OCI-M1 (cell line): ENCODE measurements at places on chromosomes 13 and 19.
A peak's percentile ranks its signal among the peaks of the same experiment; 100 is the strongest.

DNA sequence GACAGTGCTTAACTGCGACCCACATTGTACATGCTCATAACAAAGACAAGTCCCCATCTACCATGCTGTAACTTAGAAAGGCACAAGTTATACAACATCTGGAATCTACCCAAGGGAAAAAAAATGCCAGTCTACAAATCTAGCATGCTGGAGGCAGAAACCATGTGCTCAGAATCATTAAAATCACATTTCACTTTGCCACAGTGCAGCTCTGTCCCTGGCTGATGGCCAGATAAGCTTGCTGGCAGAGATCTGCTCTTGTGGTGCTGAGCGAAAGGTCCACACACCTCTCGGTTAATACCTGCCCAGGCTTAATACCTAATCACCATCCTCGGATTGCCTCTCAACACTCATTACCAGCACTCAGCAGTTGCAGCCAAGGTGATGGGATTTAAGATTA lies 74.1 kb upstream of the UQCRFS1 start:
- DNase-seq, result no peak

GRCh38 chr13:44934724-44935123 lies 54.5 kb downstream of the NUFIP1 start:
- DNase-seq, result peak; percentile 17

- DNase-seq, result peak; percentile 86
Observed at GRCh38 chr13:79541426-79542049, 60.6 kb downstream of the NDFIP2 start.

GRCh38 chr13:23740002-23740401 lies 149.2 kb downstream of the MIPEP start:
- peak; percentile 3 for DNase-seq

- no peak for DNase-seq
Observed at GRCh38 chr13:26883613-26884257, 123.1 kb upstream of the GPR12 start.

- DNase-seq, result peak; percentile 12
Observed at GRCh38 chr19:16367261-16367683, 42.6 kb downstream of the KLF2 start.

- no peak for DNase-seq
Observed at GRCh38 chr19:49749055-49749716, 13.9 kb downstream of the TSKS start.

DNA sequence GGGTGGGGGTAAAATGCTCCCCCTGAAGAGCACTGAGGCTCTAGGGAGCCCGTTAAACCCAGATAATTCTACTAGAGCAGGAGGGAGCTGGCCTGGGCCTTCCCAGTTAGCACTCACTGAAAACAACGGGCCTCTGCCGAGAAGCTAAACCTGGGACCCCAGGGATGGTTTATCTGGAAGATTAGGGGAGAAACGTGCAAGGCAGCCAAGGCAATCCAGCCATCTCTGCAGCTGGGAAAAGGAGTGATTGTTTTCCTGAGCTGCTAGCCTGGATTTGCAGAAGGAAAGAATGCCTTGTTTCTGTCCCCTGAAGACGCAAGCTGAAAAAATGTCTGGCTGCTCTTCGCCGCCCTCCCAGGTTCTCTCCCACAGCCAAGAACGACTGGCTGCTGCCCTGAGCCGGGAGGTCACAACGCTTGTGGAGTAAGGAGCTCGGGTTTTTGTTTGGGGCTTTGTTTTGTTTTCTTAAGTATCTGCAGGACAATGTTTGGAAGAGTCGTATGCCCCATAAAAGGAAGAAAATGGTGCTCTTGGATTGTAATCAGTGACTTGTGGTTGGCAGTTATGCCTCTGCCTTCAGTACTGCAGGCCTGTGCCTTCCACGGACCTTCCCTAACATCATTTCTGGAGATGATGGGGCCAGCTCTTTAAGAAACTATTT lies 31.5 kb downstream of the COL4A2 start:
- no peak for DNase-seq

GRCh38 chr13:103130681-103131210 lies 64.5 kb upstream of the SLC10A2 start:
- no peak for DNase-seq

DNA sequence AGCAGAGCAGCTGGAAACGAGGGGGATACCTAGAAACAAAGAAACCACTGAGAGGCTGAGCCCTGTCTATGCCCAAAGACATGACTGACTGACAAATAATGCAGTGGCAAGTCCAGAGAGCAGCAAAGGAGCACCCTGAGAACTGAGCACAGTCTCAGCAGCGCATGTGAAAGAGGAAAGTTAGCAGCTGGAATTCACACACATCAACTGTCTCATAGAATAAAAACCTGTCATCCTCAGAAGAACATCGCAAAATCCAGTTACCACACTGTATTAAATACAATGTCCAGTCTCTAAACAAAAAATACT lies 24.1 kb upstream of the DLEU7 start:
- peak; percentile 16 for DNase-seq

GRCh38 chr13:97341135-97341534 lies 92.8 kb upstream of the RAP2A start:
- no peak for DNase-seq

- DNase-seq, result no peak
Observed at GRCh38 chr19:33503433-33504057, 18.0 kb downstream of the PEPD start.

GRCh38 chr13:95207769-95208366 lies 93.4 kb downstream of the ABCC4 start:
- DNase-seq, result no peak

DNA sequence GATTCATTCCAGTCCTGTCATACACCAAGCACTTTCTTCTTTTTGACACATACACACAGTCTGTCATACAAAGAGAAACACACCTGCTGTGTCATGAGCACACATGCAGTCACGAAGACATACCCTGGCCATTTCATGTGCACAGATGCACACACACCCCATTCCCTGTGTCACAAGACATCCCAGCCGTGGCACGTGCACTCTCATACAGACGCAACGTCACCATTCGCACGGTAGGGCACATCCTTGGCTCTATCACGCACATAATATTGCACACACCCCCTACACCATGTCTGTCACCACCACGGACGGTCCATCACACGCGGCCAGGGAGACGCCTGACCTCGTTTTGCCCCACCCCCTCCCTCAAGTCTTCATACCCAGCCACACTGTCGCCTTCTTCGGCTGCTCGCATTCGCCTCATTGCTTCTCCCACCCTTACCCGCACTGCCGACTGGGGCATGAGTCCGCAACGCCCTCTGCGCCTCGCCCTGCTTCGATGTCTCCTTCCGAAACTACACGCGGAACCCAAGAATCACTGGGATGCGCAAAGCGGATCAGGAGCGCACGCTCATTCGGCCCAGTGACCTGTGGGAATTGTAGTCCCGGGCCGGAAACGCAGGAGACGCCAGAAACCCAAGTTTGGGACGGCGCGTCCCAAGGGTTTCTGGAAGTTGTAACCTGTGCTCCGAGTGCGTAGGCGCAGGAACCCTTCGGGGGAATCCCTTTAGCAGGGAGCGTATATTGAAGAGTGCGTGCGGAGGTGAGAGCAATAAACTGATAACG lies 6.8 kb upstream of the ZNF283 start:
- DNase-seq, result no peak

DNA sequence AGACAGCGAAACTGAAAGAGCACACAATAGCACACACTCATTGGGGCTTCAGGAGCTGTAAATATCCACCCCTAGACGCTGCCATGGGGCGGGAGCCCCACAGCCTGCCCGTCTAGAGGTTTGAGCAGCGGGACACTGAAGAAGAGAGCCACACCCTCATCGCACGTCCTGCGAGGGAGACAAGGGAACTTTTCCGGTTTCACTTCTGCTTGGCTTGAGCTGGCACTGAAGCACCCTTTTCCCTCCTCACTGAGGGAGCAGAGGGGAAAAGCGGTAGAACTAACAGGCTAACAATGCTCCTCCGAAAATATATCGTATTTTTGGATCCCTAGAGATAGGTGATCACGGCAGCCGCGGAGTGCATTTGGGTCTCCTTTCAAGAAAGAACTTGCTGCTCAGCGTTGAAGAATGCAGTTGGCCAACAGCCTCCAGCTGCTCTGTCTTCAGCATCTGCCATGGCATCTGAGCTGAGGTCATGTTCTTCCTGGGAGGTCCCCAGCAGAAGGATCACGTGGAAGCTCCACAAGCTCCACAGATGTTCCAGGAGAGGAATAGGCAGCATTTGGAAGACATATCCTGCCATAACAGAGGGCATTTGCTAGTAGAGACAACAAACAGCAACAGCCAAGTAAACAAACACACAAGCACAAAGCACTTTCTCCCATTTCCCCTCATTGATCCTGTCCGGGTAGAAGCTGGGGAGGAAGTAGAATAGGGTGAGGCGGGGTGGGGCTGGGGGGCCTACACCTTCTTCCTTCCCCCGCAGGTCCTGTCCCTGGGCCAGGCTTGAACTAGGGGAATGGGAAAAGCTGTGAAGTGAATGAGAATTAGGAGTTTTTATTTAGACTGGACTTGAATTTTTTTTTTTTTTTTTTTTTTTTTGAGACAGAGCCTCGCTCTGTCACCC lies 44.8 kb upstream of the ALOX5AP start:
- peak; percentile 28 for DNase-seq

DNA sequence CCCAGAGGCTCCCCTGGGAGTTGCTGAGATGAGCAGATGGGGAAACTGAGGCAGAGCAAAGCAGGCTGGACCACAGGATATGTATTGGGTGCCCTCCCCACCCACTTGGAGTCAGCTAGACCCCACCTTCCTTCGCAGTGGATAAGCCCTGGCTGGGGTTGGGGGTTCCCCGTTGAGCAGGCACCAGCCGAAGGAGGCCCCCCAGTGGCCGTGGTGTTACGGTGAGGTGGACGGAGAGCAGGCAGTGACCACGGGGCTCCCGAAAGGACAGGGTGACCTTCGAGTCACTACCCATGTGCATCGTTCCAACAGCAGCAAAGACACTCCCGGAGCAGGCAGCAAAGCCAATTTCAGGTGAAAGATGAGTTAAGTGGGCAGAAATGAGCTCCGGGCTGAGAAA lies 62.4 kb upstream of the ADGRE5 start:
- no peak for DNase-seq

GRCh38 chr13:50319635-50320255 lies 304.5 kb downstream of the KCNRG start:
- peak; percentile 91 for DNase-seq

DNA sequence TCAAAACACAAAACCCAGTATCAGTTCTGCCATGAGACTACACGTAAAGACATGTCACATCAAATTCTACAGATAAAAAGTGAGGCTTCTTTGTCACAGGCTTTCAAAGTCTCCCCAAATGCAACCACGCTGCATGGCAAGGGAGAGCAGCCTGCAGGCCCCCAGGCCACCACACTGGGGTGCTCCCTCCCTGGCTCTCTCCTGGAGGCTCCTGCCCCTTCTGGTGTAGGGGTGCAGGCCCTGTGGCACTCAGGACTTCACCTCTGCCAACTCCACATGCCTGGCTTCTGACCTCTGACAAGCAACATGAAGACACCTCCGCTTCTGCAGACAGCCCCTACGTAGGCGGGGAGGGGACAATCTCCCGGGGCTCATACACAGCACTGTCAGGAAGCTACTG lies 14.3 kb downstream of the AKAP8 start:
- no peak for DNase-seq

DNA sequence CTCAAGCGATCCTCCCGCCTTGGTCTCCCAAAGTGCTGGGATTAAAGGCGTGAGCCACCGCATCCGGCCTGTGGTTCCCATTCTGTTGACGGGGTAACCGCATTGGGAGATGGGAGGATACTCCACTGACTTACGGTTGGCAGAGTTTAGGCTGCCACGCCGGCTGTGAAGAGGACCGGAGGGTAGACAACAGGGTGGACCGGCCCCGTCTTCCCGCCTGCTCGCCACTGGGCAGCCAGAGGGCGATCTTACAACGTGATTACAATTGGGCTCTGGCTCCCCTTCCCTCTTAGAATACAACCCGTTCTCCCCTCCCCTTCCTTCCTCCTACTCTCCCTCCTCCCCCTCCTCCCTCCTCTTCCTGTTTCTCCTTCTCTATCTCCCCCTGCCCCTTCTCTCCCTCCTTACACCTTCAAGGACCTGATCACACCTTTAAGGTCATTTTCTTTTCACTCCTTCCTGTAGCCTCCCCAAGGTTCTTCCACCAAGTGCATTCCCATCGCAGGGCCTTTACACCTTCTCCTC lies 957 bp upstream of the CCDC194 start:
- peak; percentile 91 for DNase-seq

- DNase-seq, result no peak
Observed at GRCh38 chr19:5289060-5289990, 51.3 kb downstream of the PTPRS start.

- DNase-seq, result no peak
Observed at GRCh38 chr13:111278258-111278657, 42.2 kb upstream of the TEX29 start.

DNA sequence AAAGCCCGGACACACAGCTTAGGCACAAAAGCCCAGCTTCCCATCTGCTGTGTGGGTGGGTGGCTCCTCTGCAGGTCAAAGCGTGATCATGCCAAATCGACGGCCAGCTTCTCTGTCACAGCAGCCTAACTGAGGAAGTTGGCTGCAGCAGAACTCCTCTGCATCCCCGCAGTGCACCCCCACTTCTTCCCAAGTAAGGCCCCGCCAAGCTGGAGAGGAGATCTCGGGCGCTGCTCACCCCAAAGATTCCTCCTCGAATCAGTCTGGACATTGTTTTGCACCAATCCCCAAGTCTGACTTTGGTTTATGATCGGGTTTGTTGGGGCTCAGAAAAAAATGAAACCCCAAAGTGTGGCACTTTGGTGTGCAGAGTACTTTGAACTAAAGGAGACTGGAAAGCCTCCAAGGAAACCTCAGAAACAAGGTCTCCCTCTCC lies 19.7 kb upstream of the CPB2 start:
- DNase-seq, result peak; percentile 46

DNA sequence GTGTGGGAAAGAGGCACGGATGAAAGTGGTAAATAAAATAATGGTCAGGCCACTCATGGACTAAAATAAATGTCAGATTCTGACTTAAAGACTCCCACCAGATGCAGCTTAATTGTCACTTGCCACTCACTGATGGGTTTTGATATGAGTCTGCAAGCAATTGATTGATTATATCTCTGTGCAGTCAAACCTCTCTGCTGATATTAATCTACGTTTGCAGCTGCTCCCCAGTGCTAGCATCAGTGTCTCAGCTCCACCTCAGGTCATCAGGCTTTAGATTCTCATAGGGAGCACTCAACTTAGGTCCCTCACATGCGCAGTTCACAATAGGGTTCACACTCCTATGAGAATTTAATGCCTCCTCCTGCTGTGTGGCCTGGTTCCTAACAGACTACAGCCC lies 195.3 kb downstream of the B3GLCT start:
- DNase-seq, result no peak

GRCh38 chr19:28881616-28882015 lies 331.3 kb downstream of the UQCRFS1 start:
- DNase-seq, result no peak

- no peak for DNase-seq
Observed at GRCh38 chr13:41306271-41307145, 4.6 kb upstream of the NAA16 start.

DNA sequence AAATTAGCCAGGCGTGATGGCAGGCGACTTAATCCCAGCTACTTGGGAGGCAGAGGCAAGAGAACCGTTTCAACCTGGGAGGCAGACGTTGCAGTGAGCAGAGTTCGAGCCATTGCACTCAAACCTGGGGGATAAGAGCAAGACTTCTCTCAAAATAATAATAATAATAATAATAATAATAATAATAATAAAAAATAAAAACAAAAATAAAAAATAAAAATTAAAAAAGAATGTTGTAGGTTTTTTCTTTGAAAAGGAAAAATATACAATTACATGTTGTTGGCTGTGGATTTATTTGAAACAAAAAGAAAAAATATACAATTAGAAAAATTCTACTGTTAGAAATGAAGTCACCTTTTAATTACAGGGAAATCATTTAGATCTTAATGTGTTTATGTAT lies 11.5 kb upstream of the PRODH2 start:
- no peak for DNase-seq
